Liver (tissue), 10 donors: ENCODE measurements at places on chromosomes 12 and 14. TPM values are rescaled to one million over a fixed set of nuclear protein-coding genes. Genes with fewer than 3 reads are reported as not detected.

GRCh38 chr12:93894391-93895088 lies 217.4 kb downstream of the CRADD start:
- no peaks in the 10 kb centered on the region for H3K27me3 ChIP-seq

DNA sequence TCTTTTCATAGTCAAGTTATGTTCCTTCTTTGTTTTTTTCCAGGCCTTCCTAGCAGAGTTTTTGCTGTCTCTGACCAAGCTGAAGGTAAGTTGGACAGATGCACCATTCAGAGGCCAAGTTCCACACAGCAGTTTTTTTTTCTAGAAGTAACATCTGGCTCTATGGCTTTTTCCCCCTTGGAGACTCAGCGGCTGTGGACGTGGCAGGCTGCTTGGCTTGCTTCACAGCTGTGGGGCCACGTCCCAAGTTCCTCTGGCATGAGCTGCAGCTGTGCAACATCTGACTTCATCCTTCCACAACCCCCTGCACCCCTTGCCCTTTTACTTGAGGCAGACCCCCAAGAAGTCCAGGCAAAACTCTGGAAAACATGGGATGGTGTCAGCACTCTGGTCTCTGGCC lies 24.2 kb upstream of the RHOJ start:
- no peaks in the 10 kb centered on the region for H3K27me3 ChIP-seq
- H3K4me3 ChIP-seq: no peak overlapping the region
- no peaks in the 10 kb centered on the region for H3K36me3 ChIP-seq
- H3K4me1 ChIP-seq: no peaks in the 10 kb centered on the region

- no peak overlapping the region for H3K27ac ChIP-seq
- no peaks in the 10 kb centered on the region for H3K27me3 ChIP-seq
- H3K36me3 ChIP-seq: no peaks in the 10 kb centered on the region
- H3K4me3 ChIP-seq: no peak overlapping the region
- DNase-seq: no peak
Observed at GRCh38 chr12:76967181-76967885, 88.5 kb upstream of the CSRP2 start.

- no peak for DNase-seq
- H3K27me3 ChIP-seq: no peaks in the 10 kb centered on the region
- H3K27ac ChIP-seq: no peak overlapping the region
- peaks cover 16% of the 10 kb centered on the region for H3K4me1 ChIP-seq
- H3K4me3 ChIP-seq: no peak overlapping the region
- H3K36me3 ChIP-seq: no peaks in the 10 kb centered on the region
Observed at GRCh38 chr12:92701441-92701840, 1.3 kb upstream of the PLEKHG7 start.

GRCh38 chr14:68955851-68956179 lies 23.3 kb downstream of the ACTN1 start:
- DNase-seq: no peak
- H3K27me3 ChIP-seq: no peaks in the 10 kb centered on the region
- H3K27ac ChIP-seq: peak overlapping the region; percentile 1
- H3K4me3 ChIP-seq: no peak overlapping the region
- peaks cover 58% of the 10 kb centered on the region for H3K4me1 ChIP-seq

DNA sequence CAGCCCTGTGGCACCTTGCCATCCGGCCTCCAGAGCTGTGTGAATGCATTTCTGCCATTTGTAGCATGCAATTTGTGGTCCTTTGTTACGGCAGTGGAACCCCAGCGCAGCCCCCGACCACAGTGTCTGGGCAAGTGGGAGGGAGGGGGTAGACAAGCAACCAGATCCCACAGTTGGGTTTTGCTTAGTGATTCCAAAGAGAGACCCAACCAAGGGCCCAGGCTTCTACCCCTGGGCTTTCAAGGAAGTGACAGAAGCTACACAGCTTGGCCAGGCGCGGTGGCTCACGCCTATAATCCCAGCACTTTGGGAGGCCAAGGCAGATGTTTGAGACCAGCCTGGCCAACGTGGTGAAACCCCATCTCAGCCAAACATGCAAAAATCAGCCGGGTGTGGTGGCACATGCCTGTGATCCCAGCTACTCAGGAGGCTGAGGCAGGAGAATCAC lies 17.8 kb downstream of the ZBTB42 start:
- peaks cover 1% of the 10 kb centered on the region for H3K4me1 ChIP-seq
- H3K4me3 ChIP-seq: no peak overlapping the region
- no peaks in the 10 kb centered on the region for H3K36me3 ChIP-seq
- H3K27me3 ChIP-seq: no peaks in the 10 kb centered on the region

- no peak for DNase-seq
- peaks cover 32% of the 10 kb centered on the region for H3K4me1 ChIP-seq
- H3K27me3 ChIP-seq: peaks cover 22% of the 10 kb centered on the region
Observed at GRCh38 chr12:113464852-113465719, 6.6 kb downstream of the LHX5 start.

- no peak overlapping the region for H3K27ac ChIP-seq
- no peak overlapping the region for H3K4me3 ChIP-seq
- no peaks in the 10 kb centered on the region for H3K36me3 ChIP-seq
- no peaks in the 10 kb centered on the region for H3K27me3 ChIP-seq
Observed at GRCh38 chr12:9730011-9730410, 2.9 kb downstream of the CLECL1 start.

Gene PLCZ1
- total RNA-seq: not detected

Gene NOC4L
- total RNA-seq: 7.8 TPM

Gene CPNE8
- 4.2 TPM for total RNA-seq

Gene PRR13
- 18.2 TPM for total RNA-seq

Gene CDC42BPB
- 78.7 TPM for total RNA-seq

Gene LALBA
- total RNA-seq: not detected

Gene ASCL1
- total RNA-seq: not detected

Gene GYS2
- total RNA-seq: 15.5 TPM

Gene RAPGEF3
- total RNA-seq: 1.3 TPM
